Tongue (tissue), 3 donors: ENCODE measurements at places on chromosomes 5 and 9.

- DNase-seq = no peak
These were observed 80.0 kb downstream of the PPARGC1B start for GRCh38 chr5:149809931-149810691.

DNA sequence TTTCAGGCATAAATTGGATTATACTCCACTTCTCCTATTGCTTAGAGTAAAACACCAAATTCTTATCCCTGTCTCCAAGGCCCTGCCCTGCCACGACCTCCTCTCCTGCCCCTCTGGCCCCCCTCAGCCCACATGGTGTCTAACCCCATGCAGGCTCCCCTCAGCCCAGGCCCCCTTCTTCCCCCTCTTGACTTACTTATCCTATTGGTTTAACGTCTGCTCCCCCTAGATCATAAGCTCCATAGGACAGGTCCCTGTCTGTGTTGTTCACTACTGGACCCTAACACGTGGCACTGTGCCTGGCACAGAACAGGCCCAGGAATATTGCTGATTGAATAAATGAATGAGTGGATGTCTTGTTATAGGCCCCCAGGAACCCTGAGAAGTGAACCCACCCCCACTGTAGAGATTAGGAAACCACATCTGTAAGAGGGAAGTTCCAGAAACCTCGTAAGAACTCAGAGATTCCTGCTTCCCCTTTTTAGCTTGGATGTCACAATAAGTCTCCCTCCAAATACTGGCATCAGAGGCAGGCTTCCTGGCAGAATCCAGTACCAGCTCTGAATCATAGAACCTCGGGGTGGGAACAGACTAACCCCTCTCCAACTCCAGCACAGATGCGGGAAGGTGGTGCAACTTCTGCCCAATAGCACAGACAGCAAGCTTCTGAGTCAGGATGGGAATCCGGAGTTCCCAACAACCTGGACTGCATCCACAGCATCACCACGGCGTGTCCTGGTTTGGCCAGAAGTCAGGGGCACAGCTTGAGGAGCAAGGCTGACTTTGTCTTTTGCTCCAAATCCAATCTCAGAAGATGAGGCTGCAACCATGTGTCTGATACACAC, 31.5 kb downstream of the HRH2 start:
- DNase-seq = no peak

DNA sequence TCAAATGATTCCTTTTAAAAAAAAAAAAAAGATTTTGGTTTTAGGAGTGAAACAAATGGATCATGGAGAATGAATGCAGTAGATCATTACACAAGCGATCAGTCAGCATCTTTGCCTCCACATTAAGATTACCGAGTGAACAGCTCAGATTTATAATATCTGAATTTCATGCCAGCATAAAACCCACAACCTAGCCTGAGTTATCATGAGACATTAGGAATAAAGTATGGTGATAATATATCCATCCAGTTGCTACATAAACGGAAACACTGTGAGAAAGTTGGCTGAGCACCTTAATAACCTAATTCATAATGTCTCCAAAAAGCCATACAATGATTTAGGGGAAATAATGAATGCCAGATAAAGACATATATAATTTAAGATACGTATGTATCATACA, 553.1 kb upstream of the TUSC1 start:
- no peak for DNase-seq

DNA sequence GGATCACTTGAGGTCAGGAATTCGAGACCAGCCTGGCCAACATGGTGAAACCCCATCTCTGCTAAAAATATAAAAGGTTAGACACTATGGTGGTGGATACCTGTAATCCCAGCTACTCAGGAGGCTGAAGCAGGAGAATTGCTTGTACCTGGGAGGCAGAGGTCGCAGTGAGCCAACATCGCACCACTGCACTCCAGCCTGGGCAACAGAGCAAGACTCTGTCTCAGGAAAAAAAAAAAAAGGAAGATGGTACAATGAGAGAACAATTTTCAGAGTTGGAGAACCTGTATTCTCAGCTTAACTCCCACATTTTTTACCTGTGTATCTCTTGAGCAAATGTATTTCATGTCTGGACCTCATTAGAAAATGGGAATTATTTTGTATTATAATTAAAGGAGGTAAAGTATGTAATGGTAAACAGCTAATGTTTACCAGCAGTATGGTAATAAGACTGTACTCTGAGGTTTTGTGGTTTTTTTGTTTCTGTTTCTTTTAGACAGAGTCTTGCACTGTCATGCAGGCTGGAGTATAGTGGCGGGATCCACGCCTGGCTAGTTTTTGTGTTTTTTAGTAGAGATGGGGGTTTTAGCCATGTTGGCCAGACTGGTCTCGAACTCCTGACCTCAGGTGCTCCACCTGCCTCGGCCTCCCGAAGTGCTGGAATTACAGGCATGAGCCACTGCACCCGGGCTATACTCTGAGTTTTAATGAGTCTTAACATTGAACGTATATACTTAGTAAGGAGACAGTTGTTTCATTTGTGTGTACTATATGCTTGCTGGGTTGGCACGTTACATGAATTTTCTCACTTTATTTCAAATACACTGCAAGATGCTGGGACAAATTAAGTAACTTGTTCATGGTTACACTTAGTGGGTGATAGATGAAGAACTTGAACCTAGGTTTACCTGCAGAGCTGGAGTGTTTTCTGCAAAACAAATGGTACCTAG, 16.2 kb downstream of the UHRF2 start:
- no peak for DNase-seq

- no peak for DNase-seq
These were observed 8.5 kb upstream of the NEURL1B start for GRCh38 chr5:172632346-172633092.

DNA sequence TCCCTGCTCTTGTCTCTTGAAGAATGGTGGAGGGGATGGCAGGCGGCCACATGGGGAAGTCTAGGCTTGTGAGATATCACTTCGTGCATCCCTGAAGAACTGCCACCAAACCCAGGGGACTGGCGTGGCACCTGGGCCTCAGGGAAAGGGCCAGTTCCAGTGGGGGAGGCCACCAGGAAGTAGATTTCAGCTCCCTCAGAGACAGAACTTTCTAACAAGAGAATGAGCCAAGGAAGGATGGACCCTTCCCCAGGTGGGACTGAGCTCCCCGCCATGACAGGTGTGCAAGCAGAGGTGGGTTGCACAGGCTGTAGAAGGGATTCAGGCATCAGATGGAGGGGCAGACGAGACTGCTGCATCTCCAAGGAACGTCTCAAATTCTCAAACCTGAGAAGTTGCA, 193.9 kb downstream of the GABBR2 start:
- no peak for DNase-seq
